ENCODE measurements at places on chromosomes 2 and 18.

- peak; percentile 89 for DNase-seq
Measured at GRCh38 chr2:241771286-241772062, 5.1 kb upstream of the GAL3ST2 start.

DNA sequence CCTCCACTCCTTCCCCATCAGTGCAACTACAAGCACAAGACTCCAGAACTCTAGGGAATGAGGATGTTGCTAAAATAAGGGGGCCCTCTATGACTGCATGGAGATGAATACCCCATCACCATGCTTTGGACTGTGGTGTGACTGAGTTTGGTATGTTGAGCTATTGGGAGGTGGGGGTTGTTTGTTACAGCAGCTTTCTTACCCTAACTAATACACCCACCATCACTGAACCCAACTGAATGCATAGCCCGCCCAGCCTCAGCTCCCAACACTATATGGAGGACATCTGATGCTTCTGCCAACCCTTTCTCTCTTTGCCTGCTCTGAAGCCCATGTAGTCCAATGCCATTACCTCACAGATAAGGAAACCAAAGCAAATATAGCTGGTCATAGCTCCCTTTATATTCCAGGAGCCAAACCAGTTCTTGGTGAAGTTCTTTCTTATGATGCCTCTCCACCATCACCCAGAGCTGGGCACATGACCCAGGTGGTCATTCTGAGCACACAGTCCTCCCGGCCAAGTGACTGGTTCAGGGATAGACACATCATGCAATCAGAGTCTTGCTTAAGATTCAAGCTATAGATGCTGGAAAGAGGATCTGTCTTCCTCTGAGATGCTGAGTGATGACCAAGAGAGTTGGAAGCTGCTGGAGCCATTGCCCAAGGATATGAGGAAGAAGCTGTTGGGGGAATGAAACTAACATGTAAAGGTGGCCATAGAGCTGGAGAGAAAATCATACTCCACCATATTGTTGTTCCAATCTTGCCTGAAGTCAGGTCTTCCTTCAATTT, 155.6 kb upstream of the HAAO start:
- no peak for DNase-seq

DNA sequence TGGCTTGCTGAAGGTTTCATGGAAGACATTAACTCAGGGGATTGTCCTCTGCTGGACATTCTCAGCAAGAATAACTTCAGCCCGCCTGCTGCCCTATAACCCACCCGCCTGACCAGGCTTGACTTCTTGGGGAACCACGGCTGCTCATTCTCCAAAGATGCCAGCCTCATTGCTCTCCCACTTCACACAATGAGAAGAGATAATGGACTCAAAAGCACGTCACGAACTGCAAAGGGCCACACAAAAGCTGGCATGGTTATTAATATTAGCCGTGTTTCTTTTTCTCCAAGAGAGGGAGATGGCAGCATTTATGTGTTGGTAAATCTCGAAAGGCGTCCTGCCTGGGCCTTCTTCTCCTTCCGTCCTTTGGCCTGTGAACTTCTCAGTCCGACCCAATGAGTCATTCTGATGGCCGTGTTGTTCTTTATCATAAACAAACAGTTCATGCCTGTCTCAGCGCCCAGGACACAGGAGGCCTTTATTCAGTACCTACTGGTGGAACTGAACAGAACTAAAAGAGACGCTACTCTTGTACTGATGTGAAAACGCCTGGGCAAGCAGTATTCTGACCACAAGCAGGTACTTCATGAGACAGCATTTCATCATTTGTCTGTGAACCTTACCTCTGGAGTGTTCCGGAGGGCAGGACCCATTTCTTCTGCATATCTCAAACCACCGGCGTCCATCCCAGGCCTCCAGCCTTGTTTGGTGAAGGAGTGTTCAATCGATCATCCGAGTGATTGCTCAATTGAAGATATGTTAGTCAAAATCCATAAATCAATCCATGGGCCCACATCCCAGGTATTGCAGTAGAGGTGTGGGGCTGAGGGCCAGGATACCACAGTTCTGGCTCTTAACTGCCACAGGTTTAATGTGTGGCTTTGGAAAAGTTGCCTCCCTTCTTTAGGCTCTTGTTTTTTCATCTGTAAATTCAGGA, 25.1 kb upstream of the KLHL29 start:
- no peak for DNase-seq

GRCh38 chr2:15799432-15799827, 140.9 kb upstream of the MYCN start:
- no peak for DNase-seq

GRCh38 chr2:29130295-29130694, 15.1 kb downstream of the CLIP4 start:
- DNase-seq = no peak

GRCh38 chr2:163752267-163752666, 16.5 kb upstream of the FIGN start:
- DNase-seq = no peak

DNA sequence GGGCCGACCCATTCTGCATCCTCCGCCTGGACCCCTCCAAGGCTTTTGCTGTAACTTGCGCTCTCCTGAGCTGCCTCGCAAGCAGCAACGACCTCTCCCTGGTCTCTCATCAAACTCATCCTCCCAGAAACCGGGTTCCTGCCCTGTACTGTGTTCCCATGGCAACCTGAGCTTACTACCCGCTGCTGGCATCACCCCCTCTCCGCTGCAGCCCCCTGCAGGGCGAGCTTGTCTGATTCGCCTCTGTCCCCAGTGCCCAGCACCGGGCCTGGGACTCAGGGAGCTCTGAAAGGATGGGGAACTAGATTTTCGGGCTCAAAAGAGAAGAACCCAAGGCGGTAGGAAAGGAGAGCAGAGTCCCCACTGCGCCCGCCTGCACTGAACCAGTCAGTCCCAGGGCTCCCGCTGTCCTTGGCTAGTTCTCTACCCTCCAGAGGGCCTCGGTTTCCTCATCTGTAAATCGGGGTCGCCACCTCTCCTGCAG, 463 bp downstream of the HS1BP3 start:
- DNase-seq = no peak

GRCh38 chr2:132949108-132949507, 279.1 kb upstream of the LYPD1 start:
- DNase-seq = no peak

DNA sequence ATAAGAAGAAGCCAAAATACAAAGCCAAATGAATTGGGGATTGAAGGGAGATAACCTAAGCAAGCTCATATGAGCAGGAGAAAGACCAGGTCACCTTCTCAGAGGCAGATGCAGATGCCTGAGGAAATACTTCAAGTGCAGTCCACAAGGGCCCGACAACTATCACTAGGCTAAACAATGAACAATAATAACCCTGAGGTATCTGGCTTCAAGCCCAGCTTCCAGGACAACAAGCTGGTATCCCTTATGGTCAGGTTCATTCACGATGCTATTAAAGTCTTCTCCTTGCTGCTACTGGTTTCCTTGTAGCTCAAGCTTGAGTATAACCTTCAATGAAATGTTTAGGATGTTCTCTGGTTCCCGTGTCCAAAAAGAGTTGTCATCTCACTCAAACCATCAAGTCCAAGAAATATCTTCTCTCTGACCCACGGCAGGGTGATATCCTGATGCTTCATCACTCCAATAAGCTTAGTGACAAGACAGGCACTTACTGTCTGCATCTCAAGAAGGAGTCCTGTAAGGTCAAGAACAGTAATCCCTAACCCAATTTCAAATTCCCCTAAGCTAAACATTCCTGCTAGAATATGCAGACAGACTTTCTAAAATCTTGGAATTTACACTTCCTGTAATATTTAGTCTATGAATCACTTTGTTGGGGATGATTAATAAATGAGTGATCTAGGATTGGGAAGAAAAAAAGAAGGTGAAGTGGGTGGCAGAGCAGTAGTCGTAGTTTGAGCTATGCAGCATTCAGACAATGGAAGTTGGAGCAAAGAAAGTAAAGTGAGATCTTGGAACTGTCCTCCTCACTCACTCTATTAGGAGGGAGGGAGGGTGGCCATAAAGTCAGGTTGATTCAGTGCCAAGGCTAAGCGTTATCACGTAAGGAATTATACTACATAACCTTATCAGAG, 33.1 kb downstream of the CHN1 start:
- no peak for DNase-seq

GRCh38 chr2:236208019-236208926, 40.1 kb upstream of the GBX2 start:
- no peak for DNase-seq

DNA sequence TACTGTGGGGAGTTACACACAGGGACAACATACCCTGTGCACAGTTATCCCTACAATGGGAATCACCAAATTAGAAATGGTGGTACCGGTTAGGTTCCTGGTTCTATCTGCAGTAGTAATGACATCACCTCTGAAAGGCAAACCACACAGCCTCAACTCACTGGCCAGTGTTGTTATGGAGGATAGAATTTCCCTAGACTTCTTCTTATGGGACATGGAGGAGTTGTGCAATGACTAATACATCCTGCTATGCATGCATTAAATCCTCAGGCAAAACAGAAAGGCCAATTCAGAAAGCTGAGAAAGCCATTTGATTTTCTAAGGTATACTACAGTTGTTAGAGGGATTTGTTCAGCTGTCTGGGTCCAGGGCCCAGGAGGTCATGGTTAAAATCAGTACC, 439.3 kb downstream of the TMX3 start:
- no peak for DNase-seq

DNA sequence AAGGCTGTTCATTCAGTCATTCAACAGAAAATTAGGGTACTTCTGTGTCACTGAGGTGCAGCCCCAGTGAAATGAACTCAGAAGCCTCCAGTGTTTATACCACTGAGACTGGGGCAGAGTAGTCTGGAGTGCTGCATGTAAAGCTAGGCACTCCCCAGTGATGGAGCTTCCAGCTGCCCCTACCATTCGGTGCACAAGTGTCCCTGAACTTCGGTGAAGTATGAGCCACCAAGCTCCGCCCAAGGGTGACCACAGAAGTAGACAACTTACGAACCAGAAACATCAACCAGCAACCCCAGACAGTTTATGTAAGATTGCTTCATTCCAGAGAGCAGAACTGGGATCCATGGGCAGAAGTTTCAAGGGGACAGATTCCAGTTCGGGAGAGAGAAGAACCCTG, 70.6 kb upstream of the FOSL2 start:
- peak; percentile 80 for DNase-seq

DNA sequence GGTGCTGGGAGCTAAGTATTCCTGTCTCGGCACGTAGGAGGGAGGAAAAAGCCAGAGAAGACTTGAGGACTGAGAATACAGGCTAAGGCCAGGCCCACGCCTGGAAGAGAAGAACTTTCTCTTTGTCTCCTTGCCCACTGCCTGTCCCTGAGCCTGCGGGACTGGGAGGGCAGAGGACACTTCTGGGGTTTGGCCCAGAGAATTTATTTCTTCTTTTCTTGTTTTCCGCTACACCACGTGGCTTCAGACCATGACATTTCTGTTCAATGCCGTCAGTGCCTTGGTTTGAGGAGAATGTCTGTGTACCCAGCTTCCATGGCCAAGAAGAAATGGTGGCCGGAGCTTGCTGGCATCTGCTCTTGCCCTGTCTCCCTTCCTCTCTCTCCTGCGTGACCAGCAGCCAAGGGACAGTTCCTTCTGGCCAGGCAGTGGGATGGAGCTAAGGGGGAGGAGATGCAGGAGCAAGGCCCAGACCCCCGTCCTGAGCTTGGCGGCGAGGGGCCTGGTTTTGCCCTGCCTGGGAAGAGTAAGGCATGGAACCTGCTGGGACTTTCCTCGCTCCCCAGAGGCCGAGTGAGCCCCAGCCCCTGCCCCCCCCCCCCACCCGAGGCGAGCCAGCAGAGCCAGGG, 140.3 kb downstream of the KLHL29 start:
- DNase-seq = no peak
